T follicular helper cell (primary cell): ENCODE measurements at places on chromosomes 2 and 18.

DNA sequence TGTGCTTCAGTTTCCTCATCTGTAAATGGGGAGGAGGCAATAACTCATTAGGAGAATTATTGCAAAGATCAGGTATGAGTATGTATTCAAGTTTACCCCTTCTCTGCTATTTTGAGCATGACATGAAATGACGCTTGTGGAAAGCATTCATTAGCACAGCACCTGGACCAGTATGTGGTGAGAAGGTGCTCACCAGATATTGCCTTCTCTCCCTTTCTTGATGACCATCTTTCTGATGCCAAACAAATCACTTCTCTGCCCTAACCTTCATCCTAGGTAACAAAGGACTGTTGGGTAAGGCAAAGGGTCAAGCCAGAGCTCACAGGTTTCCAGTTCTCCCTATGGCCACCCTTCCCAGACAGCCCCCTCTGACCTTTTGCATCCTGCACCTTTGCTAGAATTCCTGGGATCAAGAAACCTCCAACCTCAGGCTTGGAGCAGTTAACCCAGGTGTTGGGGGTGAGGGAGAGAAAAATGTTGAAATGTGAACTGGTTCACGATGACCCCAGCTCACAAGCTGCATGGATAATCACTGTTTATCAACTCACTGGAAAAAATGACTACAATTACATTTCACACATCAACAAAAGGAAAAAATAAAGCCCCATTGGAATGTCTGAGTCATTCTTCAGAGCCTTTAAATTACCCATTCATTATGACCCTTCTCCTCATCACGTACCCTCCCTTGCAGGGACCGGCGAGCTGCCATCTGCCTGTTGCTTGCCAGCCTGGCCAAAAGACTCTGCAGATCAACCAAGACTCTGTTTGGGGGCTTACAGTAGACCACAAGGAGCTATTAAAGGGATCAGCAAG, 41.6 kb downstream of the LBH start:
- DNase-seq = no peak

GRCh38 chr2:191180713-191181112, 29.9 kb upstream of the STAT4 start:
- no peak for DNase-seq

DNA sequence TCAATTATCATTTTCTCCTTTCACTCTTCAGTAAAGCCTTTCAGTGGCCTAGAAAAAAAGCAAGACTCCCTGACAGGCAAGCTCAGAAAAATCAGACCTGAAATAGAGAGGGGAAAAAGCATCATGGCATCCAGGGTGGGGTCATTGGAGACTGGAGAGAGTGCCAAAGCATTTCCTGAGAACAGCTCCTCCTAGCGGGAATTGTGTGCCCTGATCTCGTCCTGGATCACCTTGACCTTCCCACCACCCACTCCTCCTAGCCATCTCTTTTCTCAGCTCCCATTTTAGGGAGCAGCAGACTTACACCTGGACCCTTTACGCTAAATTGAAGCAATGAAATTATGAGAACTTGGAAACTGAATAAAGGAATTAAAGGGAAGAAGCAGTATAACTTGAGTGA, 176.6 kb downstream of the VWC2L start:
- DNase-seq = no peak

GRCh38 chr18:34122724-34123334, 101.9 kb downstream of the NOL4 start:
- DNase-seq = no peak

- no peak for DNase-seq
Observed at GRCh38 chr2:99480390-99480789, 9.4 kb downstream of the REV1 start.

- no peak for DNase-seq
Observed at GRCh38 chr2:28393114-28393836, 617 bp downstream of the FOSL2 start.

DNA sequence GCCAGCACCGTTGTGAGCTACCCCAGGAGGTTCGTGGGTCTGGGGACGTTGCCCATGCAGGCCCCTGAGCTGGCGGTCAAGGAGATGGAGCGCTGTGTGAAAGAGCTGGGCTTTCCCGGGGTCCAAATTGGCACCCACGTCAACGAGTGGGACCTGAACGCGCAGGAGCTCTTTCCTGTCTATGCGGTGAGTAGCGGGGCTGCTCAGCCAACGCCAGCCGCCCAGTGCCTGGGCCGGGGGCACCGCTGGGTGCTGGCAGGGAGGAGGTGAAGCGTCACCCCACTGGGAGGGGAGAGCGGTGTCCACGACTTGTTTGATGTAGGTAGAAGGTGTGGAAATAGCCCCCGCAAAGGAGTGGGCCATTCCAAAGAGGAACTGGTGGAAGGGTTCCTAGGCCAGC, 25.0 kb downstream of the ACMSD start:
- DNase-seq = no peak

DNA sequence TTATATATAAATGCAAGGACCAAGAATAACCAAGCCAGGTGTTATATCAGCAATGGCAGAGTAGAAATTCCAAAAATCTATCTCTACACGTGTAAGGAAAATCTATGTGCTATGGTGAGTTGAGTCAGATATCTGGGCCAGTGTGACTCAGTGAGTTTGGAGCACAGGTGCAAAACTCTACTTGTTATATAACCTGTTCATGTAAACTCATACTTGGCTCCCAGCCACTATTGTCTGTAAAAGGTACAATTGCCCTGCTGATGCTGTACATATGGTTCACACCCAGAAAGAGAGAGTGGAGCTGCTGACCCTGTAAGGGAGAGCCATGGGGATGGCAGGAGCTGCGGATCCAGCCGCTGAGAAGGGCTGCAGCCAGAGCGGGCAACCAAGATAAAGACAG, 112.0 kb downstream of the TRABD2A start:
- DNase-seq = no peak

- DNase-seq = no peak
Observed at GRCh38 chr2:46241344-46241743, 55.9 kb upstream of the EPAS1 start.

- no peak for DNase-seq
Observed at GRCh38 chr2:73611193-73611592, 31.0 kb downstream of the NAT8 start.

GRCh38 chr2:204544961-204545860, at the start of gene PARD3B:
Gene PARD3B (plus strand): TSS chr2:204545475. CDS start chr2:204546000, 525 bp downstream.
- DNase-seq = no peak

GRCh38 chr2:240737512-240737911, 45.8 kb downstream of the AQP12A start:
- DNase-seq = no peak

DNA sequence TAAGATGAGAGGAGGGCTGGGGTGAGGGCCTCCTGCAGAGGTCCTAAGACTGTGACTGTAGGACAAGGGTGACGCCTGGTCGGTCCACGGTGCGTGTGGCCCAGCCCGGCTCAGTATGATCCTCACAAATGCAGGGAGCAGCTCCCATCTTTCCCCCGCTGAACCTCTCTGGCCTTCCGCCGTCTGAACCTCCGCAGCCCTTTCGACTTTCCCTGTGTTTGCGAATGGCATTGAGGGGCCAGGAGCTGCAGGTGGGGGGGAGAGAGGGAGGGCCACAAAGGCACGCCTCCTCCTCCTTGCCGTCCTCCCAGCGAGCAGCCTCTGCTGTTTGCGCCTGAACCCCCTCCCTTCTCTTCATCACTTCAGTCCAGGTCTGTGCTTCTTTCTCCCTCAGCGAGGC, 68.6 kb upstream of the PXDN start:
- DNase-seq = no peak

- DNase-seq = no peak
Observed at GRCh38 chr2:188629753-188630527, 338.3 kb downstream of the GULP1 start.

GRCh38 chr2:189486237-189486770, 45.0 kb downstream of the WDR75 start:
- no peak for DNase-seq

DNA sequence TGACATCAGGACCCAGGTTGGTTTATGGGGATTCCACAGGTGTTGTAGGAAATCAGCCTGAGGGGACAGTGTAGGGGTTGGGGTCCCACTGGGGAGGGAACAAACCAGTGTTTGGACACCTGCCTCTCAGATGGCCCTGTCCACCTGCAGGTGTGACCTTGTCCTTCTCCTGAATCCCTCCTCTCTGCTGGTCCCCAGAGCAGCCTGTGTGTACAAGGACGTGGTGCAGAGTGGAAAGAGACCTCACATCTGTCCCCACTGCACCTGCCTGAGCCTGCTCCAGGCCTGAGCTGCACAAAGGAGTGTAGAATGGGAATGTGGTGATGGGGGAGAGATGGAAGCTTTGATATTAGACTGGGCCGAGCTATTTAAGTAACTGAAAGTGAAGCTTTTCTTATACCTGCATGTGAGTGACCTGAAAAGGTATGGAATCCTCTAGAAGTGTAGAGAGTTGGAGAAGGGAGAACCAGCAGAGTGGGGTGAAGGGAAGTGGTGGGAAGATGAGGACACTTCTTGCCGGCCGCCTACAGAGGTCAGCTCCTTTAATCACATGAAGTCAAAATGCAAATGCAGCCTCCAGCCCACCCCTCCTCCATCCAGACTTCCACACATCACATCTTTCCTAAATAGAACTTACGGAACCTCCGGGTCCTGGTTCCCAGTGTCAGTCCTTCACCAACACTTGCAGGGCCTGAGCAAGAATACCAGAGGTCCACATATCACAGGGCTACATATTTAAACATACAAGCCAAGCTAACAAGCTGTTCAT, 89.3 kb upstream of the SMAD2 start:
- no peak for DNase-seq

DNA sequence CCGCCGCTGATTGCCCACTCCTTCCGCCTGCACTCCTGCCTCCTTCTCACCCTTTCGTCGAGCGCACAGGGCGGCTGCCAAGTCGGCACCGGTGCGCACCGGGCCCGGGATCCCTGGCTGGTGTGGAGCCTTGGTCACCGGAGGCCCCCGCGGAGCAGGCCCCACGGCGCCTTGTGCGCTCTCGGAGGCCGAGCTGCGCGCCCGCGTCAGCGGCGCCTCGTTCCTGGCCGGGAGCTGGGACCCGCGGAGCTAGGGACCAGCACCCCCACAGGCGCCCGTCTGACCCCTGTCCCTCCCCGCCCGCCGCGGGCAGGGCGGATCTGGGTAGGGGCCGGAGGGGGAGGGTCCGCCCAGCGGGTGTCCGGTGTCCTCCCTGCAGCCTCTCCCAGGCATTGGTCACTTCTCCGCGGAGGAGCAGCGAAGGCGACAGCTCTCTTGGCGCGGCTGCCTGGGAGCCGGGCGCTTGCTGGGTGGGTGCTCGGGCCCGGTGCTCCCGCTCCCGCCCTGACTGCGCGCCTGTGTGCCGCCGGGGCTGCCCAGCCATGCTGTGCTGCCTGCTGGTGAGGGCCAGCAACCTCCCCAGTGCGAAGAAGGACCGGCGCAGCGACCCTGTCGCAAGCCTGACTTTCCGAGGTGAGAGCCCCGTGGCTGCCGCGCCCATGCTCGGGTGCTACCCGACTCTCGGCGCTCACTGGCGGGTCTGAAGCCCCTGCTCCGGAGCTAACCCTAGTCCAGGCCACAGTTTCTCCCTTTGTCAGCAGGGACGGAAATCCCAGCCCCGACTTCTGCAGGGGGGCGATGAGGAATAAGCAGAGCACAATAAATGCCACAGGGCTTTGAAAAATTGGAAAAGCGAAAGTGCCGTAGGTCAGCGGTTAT, 13.2 kb downstream of the DYSF start:
- no peak for DNase-seq

DNA sequence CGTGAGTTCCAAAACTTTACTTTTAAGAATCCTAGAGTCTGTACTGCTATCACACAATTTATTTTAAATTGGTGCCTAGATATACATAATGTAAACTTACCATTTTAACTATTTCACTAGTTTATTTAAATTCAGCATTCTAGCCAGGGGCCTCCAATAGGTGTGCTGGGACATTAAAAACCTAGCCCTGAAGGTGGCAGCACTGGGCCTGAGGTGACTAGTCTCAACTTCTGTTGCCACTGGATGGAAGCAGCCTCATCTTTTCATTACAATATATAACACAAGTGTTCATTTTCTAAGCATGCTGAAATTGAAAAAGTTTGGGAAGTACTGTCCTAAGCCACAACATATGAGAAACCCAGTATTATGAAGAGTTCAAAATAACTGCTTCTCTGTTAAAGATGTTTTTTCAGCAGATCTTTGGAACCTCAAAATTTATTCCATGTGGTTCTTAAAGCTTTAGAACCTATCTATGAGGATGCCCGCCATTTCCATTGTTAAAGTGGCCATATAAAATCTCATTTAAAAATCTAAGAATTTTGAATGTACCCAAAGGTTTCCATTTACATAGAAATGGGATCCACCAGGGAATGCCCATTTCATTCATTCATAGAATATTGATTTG, 2.9 kb upstream of the RBBP8 start:
- peak; percentile 65 for DNase-seq

DNA sequence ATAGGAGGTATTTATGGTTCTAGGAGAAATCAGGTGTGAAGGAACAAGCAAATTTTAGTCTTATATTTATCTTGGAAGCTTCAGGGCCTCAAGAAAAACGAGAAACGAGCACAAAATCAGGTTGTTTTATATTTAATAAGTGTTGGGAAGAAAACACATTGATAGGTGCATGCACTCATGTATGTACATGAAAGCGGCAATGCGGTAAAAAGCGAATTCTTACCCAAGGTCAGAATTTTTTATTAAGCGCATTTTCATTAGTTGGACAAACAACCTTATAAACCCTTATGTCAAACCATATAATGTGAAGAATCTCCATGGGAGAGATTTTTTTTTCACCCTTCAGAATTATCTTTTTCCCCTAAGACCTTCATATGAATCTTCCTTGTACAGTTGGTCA, 25.4 kb downstream of the SLC66A3 start:
- DNase-seq = no peak

DNA sequence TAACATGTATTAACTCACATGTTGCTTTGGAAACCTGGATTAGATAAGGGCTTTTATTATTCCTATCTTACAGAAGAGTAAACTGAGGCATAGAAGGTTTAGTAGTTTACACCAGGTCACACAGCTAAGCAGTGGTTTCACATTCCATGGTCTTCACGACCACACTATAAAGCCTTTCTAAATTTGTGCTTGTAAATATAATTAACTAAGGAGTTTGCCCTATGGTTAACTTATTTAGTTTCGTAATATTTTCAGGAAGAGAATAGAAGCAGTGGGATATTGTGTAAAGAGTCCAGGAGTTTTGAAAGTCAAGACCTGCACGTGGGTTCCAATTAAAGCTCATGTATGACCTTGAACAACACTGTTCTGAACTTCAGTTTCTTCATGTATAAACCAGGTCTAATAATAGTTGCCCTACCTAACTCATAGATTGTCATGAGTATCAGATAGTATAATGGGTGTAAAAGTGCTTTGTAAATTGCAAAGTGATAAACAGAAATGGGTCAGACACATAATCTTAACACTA, 19.5 kb upstream of the SOS1 start:
- no peak for DNase-seq

- DNase-seq = no peak
Observed at GRCh38 chr2:67389286-67389685, 7.8 kb upstream of the ETAA1 start.

- DNase-seq = no peak
Observed at GRCh38 chr18:76613053-76613754, 118.2 kb upstream of the ZNF516 start.

GRCh38 chr18:79608999-79609461, 70.6 kb upstream of the CTDP1 start:
- DNase-seq = no peak
